ENCODE measurements at places on chromosomes 1 and 21. TPM values are rescaled to one million over a fixed set of nuclear protein-coding genes. Genes with fewer than 3 reads are reported as not detected.

- no peaks in the 10 kb centered on the region for H3K36me3 ChIP-seq
- H3K4me1 ChIP-seq, result peaks cover 17% of the 10 kb centered on the region
- H3K27me3 ChIP-seq, result peaks cover 3% of the 10 kb centered on the region
- no peak overlapping the region for H3K4me3 ChIP-seq
- no peak for DNase-seq
These were observed 34.6 kb downstream of the TNR start for GRCh38 chr1:175708787-175709186.

- DNase-seq, result no peak
- H3K27ac ChIP-seq, result no peak overlapping the region
- H3K36me3 ChIP-seq, result peaks cover 8% of the 10 kb centered on the region
- H3K4me1 ChIP-seq, result peaks cover 4% of the 10 kb centered on the region
These were observed 36.4 kb downstream of the OLFML2B start for GRCh38 chr1:161987303-161987702.

DNA sequence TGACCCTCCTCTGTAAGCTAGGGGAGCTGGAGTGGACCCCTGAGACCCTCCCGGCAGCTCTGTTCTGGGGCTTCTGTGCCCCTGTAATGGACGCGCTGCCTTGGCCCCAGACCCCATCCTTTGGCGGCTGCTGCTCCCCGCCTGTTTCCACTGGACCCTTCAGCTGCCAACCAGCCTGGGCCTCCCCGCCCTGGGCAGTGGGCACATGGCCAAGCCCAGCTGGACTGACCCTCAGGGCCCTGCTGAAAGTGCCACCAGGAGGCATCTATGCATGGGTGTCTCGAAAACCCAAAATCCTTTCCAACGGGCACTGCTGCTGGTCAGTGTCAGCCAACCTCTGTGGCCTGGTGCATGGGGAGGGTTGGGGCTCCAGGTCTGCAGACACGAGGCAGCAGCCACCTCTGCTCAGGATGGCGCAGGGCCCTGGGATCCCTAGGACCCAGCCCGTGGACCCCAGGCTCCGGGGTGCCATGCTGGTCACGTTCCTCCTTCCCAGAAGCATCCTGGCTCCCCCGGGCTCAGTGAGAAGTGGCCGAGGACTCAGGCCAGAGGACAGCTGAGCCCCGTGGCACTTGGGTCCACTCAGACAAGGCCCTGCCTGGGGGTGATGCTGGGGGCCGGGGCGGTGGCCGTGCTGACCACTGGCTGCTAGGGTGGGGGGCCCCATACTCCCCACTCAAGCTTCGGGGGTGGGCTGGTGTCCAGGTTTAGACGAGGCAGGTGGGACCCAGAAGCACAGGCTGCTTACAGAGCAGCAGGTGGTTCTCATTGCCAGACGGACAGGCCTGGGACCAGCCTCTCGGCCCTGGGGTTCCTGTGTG lies 46.9 kb downstream of the SLX9 start:
- H3K27ac ChIP-seq, result no peak overlapping the region
- H3K36me3 ChIP-seq, result no peaks in the 10 kb centered on the region
- no peaks in the 10 kb centered on the region for H3K4me1 ChIP-seq
- no peak overlapping the region for H3K4me3 ChIP-seq

DNA sequence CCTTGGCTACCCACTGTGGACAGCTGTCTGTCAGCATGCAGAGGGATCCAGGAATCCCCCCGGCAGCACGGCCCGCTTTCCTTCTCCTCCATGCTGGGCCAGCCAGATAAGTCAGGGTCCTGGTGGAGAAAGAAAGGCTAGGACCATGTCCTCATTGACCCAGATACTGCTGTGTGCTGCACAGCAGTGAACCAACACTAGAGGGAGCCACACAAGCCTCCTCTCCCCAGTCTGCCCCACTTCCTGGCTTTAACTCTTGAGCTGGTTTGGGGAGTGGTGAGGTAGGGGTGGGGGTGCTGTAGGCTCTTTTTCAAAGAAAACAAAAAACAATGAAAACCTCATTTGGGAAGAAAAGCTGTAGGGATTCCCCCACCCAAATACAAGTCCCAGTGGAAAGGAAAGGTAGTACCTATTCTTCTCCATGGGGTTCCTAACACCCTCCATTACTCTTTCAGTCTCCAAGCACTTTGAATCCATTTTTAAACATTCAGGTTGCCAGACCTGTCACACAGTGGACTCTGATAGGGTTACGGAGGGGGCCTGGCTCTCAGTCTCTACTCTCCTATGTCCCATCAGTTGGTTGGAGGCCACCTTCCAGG lies 84.9 kb upstream of the CD1D start:
- H3K27me3 ChIP-seq, result peaks cover 16% of the 10 kb centered on the region
- peaks cover 31% of the 10 kb centered on the region for H3K36me3 ChIP-seq
- DNase-seq, result peak; percentile 60
- H3K4me1 ChIP-seq, result peaks cover 30% of the 10 kb centered on the region

GRCh38 chr1:40870135-40870728 lies 8.1 kb upstream of the CITED4 start:
- H3K27ac ChIP-seq, result no peak overlapping the region
- H3K27me3 ChIP-seq, result peaks cover 5% of the 10 kb centered on the region
- no peaks in the 10 kb centered on the region for H3K36me3 ChIP-seq
- H3K4me1 ChIP-seq, result peaks cover 13% of the 10 kb centered on the region
- H3K4me3 ChIP-seq, result no peak overlapping the region

GRCh38 chr21:23853796-23854379 lies 1753.4 kb downstream of the MRPL39 start:
- H3K4me3 ChIP-seq, result no peak overlapping the region
- H3K36me3 ChIP-seq, result no peaks in the 10 kb centered on the region
- H3K27ac ChIP-seq, result no peak overlapping the region

GRCh38 chr1:154958036-154958435 lies 2.1 kb upstream of the PBXIP1 start:
- H3K27ac ChIP-seq, result no peak overlapping the region
- H3K4me3 ChIP-seq, result no peak overlapping the region
- peaks cover 20% of the 10 kb centered on the region for H3K36me3 ChIP-seq

DNA sequence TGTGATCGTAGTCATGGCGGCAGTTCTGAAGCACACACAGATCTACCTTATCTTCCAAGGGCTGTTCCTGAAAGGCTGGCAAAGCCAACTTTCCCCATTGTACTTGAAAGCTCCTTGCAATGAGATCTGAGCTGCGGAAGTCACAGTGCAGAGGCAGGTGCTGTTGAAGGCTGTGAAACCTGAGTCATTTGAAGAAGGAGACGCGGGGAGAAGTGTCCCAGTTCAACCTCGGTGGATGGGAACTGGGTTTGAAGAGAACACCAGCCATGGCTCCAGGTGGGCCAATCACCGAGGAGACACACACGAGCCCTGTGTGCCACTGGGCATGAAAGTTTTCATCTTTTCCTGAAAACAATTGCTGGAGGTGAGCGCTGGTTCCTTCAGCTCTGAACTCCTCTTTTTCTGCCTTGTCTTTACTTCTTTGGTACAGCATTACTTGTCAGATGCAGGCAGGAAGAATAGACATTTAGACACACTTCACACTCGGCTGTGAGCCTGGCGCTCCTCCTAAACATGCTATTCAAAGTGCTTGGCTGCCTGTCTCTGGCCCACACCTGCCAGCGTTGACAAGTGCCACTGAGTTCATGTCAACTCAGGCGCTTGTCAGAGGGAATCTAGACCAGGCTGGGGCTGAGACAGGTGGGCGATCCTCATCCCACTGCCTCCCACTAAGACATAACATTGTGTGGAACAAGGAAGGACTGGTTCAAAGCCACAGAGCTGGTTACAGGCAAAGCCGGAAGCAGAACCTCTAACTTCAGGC lies 25.7 kb upstream of the PDE9A start:
- DNase-seq, result no peak
- no peaks in the 10 kb centered on the region for H3K36me3 ChIP-seq
- no peaks in the 10 kb centered on the region for H3K27me3 ChIP-seq
- H3K4me1 ChIP-seq, result no peaks in the 10 kb centered on the region

GRCh38 chr1:210707300-210708240 lies 378.9 kb downstream of the HHAT start:
- no peaks in the 10 kb centered on the region for H3K36me3 ChIP-seq
- H3K27me3 ChIP-seq, result no peaks in the 10 kb centered on the region
- no peak overlapping the region for H3K4me3 ChIP-seq
- H3K27ac ChIP-seq, result no peak overlapping the region
- H3K4me1 ChIP-seq, result peaks cover 15% of the 10 kb centered on the region
- DNase-seq, result no peak

GRCh38 chr1:99247199-99247598 lies 17.1 kb upstream of the PLPPR4 start:
- H3K4me3 ChIP-seq, result no peak overlapping the region
- no peaks in the 10 kb centered on the region for H3K36me3 ChIP-seq
- no peaks in the 10 kb centered on the region for H3K27me3 ChIP-seq
- DNase-seq, result no peak
- no peaks in the 10 kb centered on the region for H3K4me1 ChIP-seq

GRCh38 chr1:34975771-34976170 lies 9.4 kb downstream of the TMEM35B start:
- H3K4me3 ChIP-seq, result no peak overlapping the region
- no peak overlapping the region for H3K27ac ChIP-seq
- no peak for DNase-seq
- no peaks in the 10 kb centered on the region for H3K4me1 ChIP-seq

The COL9A2 gene
- total RNA-seq, result 5.4 TPM

The MAP3K21 gene
- 0.67 TPM for total RNA-seq

The AQP10 gene
- total RNA-seq, result not detected

The TEX38 gene
- not detected for total RNA-seq

The E2F2 gene
- 0.69 TPM for total RNA-seq

The LRRN2 gene
- 71.1 TPM for total RNA-seq

The TLR5 gene
- total RNA-seq, result 0.77 TPM

The SH3BGR gene
- 3.4 TPM for total RNA-seq

The ZNF691 gene
- 12.0 TPM for total RNA-seq

The LRRC38 gene
- not detected for total RNA-seq

The IFI44L gene
- 0.59 TPM for total RNA-seq

The RHBG gene
- not detected for total RNA-seq
